Nasal cavity respiratory epithelium epithelial cell of viscerocranial mucosa (primary cell): ENCODE measurements at places on chromosomes 16 and 17. TPM values are rescaled to one million over a fixed set of nuclear protein-coding genes. Genes with fewer than 3 reads are reported as not detected.

The BEAN1 gene
- under 0.01 and 0.78 TPM in 2 replicates for total RNA-seq

The ZNF652 gene
- 7.2 and 14.9 TPM in 2 replicates for total RNA-seq

The ST3GAL2 gene
- 3.4 and 9.3 TPM in 2 replicates for total RNA-seq

The PTX4 gene
- total RNA-seq = not detected in 2 replicates

The TPSG1 gene
- total RNA-seq = not detected in 2 replicates

The MYCBPAP gene
- total RNA-seq = under 0.01 and 0.28 TPM in 2 replicates

The PPP1R27 gene
- not detected in 2 replicates for total RNA-seq

The CDH3 gene
- total RNA-seq = 791 and 1,052 TPM in 2 replicates

The NXPH3 gene
- total RNA-seq = under 0.01 and 0.14 TPM in 2 replicates

The RPH3AL gene
- total RNA-seq = 1.7 and 8.5 TPM in 2 replicates

The OTOP2 gene
- total RNA-seq = 0.34 TPM in 1 of 2 replicates, not detected in the other

The VMO1 gene
- 0.68 and 1.00 TPM in 2 replicates for total RNA-seq

The TMIGD1 gene
- not detected in 2 replicates for total RNA-seq

The CLEC18A gene
- 0.34 and 0.85 TPM in 2 replicates for total RNA-seq

The STX8 gene
- total RNA-seq = 80.3 and 115 TPM in 2 replicates

The RNF157 gene
- under 0.01 TPM in 1 of 2 replicates, not detected in the other for total RNA-seq

The THRA gene
- total RNA-seq = 4.4 and 16.2 TPM in 2 replicates

The TBC1D3I gene
- total RNA-seq = 0.07 TPM in 1 of 2 replicates, not detected in the other

The CACNG5 gene
- total RNA-seq = not detected in 2 replicates

The HSD17B2 gene
- 45.8 and 73.8 TPM in 2 replicates for total RNA-seq

The GUCY2D gene
- 0.28 TPM in 1 of 2 replicates, not detected in the other for total RNA-seq

The ERBB2 gene
- 40.3 and 103 TPM in 2 replicates for total RNA-seq

The MFAP4 gene
- not detected in 2 replicates for total RNA-seq

The METTL26 gene
- total RNA-seq = 57.2 and 62.5 TPM in 2 replicates

The IGF2BP1 gene
- under 0.01 and 0.07 TPM in 2 replicates for total RNA-seq

The AGRP gene
- not detected in 2 replicates for total RNA-seq

The NPTX1 gene
- total RNA-seq = under 0.01 TPM in 1 of 2 replicates, not detected in the other

The CORO1A gene
- total RNA-seq = 0.78 and 1.0 TPM in 2 replicates

The NLRC3 gene
- total RNA-seq = under 0.01 and 0.07 TPM in 2 replicates

The NEUROD2 gene
- total RNA-seq = not detected in 2 replicates

The EME1 gene
- total RNA-seq = 0.14 and 0.68 TPM in 2 replicates

The GLP2R gene
- total RNA-seq = 0.14 TPM in 1 of 2 replicates, not detected in the other

The FBXO31 gene
- 31.4 and 50.4 TPM in 2 replicates for total RNA-seq

The CAPNS2 gene
- total RNA-seq = 14.7 and 87.5 TPM in 2 replicates

The TLCD2 gene
- 7.8 and 9.9 TPM in 2 replicates for total RNA-seq

The KCNJ16 gene
- not detected in 2 replicates for total RNA-seq

The AOC2 gene
- 0.68 and 2.7 TPM in 2 replicates for total RNA-seq

The HSF4 gene
- 2.4 and 8.4 TPM in 2 replicates for total RNA-seq

The OR1F1 gene
- 0.14 TPM in 1 of 2 replicates, not detected in the other for total RNA-seq
